ENCODE measurements at places on chromosomes 13 and 19.
A peak's percentile ranks its signal among the peaks of the same experiment; 100 is the strongest.

GRCh38 chr19:23972161-23972560, 57.5 kb downstream of the ZNF726 start:
- H3K4me1 ChIP-seq: no peaks in the 10 kb centered on the region
- H3K36me3 ChIP-seq: no peaks in the 10 kb centered on the region
- no peaks in the 10 kb centered on the region for H3K27me3 ChIP-seq
- no peak for DNase-seq
- H3K4me3 ChIP-seq: no peak overlapping the region

DNA sequence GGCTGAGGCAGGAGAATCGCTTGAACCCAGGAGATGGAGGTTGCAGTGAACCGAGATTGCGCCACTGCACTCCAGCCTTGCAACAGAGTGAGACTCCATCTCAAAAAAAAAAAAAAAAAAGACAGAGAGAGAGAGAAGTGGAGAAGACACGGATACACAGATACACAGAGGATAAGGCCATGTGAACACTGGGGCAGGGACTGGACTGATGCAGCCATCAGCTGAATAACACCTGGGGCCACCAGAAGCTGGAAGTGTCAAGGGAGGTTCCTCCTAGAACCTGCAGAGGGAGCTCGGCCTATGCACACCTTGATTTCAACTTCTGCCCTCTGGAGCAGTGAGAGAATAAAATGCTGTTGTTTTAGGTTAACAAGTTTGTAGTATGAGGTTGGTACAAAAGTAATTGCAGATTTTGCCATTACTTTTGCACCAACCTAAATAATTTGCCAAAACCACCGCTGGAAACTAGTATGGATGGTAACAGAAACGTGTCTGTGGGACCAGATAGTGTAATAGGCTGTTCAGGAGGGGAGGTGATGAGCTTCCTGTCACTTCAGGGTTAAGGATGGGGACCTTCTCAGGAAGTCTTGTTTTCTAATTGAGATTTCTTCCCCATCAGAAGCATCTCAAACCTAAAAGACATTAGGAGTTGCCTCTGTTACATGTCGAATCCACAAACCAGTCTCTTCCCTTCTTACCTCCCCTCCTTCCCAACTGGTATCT, 36.4 kb upstream of the IGSF23 start:
- no peak overlapping the region for H3K4me3 ChIP-seq
- no peak overlapping the region for H3K27ac ChIP-seq
- no peaks in the 10 kb centered on the region for H3K36me3 ChIP-seq
- no peaks in the 10 kb centered on the region for H3K4me1 ChIP-seq

GRCh38 chr19:30864391-30865215, 484.6 kb downstream of the TSHZ3 start:
- H3K4me3 ChIP-seq: no peak overlapping the region
- H3K4me1 ChIP-seq: no peaks in the 10 kb centered on the region
- no peaks in the 10 kb centered on the region for H3K27me3 ChIP-seq
- no peaks in the 10 kb centered on the region for H3K36me3 ChIP-seq
- no peak overlapping the region for H3K27ac ChIP-seq

GRCh38 chr13:46181377-46181839, 569 bp downstream of the LCP1 start:
- H3K36me3 ChIP-seq: no peaks in the 10 kb centered on the region
- DNase-seq: no peak
- no peak overlapping the region for H3K4me3 ChIP-seq
- no peaks in the 10 kb centered on the region for H3K27me3 ChIP-seq
- no peak overlapping the region for H3K27ac ChIP-seq
- H3K4me1 ChIP-seq: no peaks in the 10 kb centered on the region

DNA sequence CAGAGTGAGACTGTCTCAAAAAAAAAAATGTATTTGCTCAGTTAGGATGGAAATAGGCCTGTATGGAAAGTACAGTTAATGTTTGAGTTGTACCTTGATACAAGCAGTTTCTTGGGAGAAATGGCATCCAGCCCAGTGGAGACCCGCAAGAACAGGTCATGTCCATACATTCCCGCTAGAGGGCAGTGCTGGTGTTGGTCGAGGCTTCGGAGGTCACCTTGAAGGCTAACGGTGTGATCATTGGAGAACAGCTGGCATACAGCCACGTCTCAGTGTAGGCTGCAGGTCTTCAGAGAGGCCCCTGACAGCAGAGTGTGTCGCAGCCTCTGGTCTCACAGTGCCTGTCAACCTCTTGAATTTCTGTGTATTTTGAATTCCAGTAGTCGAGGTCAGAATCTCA, 7.5 kb downstream of the ZNF610 start:
- DNase-seq: peak; percentile 85
- H3K27ac ChIP-seq: no peak overlapping the region
- H3K4me3 ChIP-seq: no peak overlapping the region
- H3K27me3 ChIP-seq: no peaks in the 10 kb centered on the region

DNA sequence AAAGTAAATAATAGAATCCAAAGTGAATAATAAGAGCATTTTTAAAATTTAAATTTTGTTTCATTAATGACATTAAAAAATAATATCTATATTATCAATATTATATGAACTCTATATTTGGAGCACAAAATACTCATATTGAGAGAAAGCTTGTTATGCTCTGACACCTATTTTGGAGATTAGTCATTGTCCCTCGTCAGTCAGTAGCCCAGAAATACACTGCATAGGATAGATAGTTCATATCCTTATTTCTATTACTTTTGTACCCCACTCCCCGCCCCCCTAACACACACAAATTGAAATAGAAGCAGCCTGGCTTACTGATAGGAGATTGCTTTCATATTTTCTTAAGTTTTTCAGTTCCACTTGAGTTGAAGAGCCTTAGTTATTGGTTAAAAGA, 652.8 kb downstream of the PCDH9 start:
- H3K4me3 ChIP-seq: no peak overlapping the region
- no peaks in the 10 kb centered on the region for H3K27me3 ChIP-seq
- DNase-seq: no peak
- no peaks in the 10 kb centered on the region for H3K4me1 ChIP-seq
- no peaks in the 10 kb centered on the region for H3K36me3 ChIP-seq

DNA sequence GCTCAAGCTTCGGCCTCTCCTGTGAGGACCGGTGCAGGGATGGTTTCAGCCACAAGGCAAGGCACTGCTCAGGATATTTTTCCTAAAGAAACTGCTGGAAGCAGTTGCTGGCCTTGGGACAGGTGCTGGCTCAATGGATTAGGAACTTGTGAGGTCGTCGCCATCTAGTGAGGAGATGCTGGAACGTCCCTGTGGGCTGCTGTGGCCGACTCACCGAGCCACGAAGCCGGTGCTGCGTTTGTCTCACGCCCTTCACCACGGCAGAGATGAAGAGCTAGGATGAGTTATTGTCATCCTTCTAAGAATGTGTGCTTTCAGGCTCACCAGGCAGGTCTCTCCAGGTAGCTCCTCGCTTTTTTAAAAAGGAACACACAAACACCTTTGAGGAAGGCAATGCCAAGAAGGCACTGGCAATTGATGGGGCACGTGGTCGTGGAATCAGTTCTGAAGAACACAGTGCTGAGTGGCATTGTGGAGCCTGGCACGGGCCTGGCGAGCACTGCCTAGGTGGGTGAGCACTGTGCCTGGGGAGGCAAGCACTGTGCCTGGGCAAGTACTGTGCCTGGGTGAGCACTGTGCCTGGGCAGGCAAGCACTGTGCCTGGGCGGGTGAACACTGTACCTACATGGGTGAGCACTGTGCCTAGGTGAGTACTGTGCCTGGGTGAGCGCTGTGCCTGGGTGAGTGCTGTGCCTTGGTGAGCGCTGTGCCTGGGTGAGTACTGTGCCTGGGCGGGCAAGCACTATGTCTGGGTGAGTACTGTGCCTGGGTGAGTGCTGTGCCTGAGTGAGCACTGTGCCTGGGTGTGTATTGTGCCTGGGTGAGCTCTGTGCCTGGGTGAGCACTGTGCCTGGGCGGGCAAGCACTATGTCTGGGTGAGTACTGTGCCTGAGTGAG, 140.4 kb downstream of the TEX29 start:
- no peak overlapping the region for H3K4me3 ChIP-seq
- H3K27ac ChIP-seq: no peak overlapping the region
- H3K36me3 ChIP-seq: no peaks in the 10 kb centered on the region
- peak; percentile 80 for DNase-seq

- DNase-seq: no peak
- H3K4me3 ChIP-seq: no peak overlapping the region
- no peaks in the 10 kb centered on the region for H3K36me3 ChIP-seq
- no peak overlapping the region for H3K27ac ChIP-seq
- H3K4me1 ChIP-seq: no peaks in the 10 kb centered on the region
Measured at GRCh38 chr19:10760273-10760944, 42.5 kb downstream of the DNM2 start.

- peaks cover 23% of the 10 kb centered on the region for H3K4me1 ChIP-seq
- no peaks in the 10 kb centered on the region for H3K27me3 ChIP-seq
- peak overlapping the region; percentile 37 for H3K4me3 ChIP-seq
Measured at GRCh38 chr19:48631225-48631624, 6.0 kb downstream of the DBP start.
